Aorta (tissue), 5 donors: ENCODE measurements at places on chromosomes 12 and 14. TPM values are rescaled to one million over a fixed set of nuclear protein-coding genes. Genes with fewer than 3 reads are reported as not detected.

The MIP gene
- total RNA-seq: not detected

GRCh38 chr12:65039301-65039700, 81.8 kb downstream of the WIF1 start:
- H3K27me3 ChIP-seq: no peaks in the 10 kb centered on the region
- no peak overlapping the region for H3K4me3 ChIP-seq
- no peak for DNase-seq

DNA sequence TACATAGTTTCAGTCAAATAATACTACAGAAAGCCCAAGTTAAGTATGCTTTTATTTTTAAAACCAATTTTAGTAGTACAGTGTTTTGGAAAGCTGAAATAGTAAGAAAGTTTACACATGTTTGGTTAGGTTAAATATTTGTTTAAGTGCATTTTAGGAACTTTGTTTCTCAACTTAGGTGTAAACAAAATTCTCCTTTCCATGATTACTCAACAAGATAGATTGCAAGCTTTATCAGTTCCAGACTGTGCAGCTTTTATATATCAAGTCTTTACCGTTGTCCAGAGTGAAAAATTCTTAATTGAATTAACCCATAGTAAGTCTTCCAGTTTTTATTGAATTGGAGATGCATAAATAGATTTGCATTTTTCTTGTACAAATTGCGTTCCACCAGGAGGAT, 45.1 kb downstream of the PIWIL1 start:
- H3K27me3 ChIP-seq: no peaks in the 10 kb centered on the region
- H3K4me1 ChIP-seq: no peaks in the 10 kb centered on the region
- no peak overlapping the region for H3K27ac ChIP-seq
- no peaks in the 10 kb centered on the region for H3K36me3 ChIP-seq
- no peak for DNase-seq

GRCh38 chr14:94998685-94999084, 158.6 kb downstream of the DICER1 start:
- H3K27me3 ChIP-seq: no peaks in the 10 kb centered on the region
- H3K4me3 ChIP-seq: no peak overlapping the region
- DNase-seq: no peak
- no peaks in the 10 kb centered on the region for H3K4me1 ChIP-seq
- no peak overlapping the region for H3K27ac ChIP-seq
